ENCODE measurements at places on chromosomes 3 and 15.

- no peaks in the 10 kb centered on the region for H3K36me3 ChIP-seq
- DNase-seq = no peak
- H3K4me3 ChIP-seq = no peak overlapping the region
- no peak overlapping the region for H3K27ac ChIP-seq
Measured at GRCh38 chr15:47523681-47524475, 193.4 kb upstream of the SEMA6D start.

- DNase-seq = no peak
- no peak overlapping the region for H3K27ac ChIP-seq
- H3K36me3 ChIP-seq = peaks cover 3% of the 10 kb centered on the region
- no peaks in the 10 kb centered on the region for H3K27me3 ChIP-seq
Measured at GRCh38 chr3:85288257-85288656, 329.5 kb downstream of the CADM2 start.

DNA sequence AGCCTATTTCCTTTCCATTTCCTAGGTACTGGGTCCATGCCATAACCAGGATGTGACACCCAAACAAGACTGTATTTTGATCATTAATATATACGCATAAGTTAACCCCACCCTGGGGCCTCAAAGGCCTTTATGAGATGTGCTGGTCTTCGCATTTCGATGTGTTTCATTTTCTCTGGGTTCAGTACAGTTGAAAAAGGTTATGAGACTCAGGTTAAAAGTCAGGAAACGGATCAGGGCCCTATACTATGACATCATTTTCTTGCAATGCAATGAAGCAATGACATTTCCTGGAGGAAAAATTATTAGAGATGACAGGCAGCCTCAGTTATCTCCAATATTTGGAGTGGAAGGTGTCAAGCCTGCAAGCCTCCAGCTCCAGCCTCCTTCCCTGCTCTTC, 31.7 kb downstream of the TMEM212 start:
- no peak for DNase-seq
- H3K4me1 ChIP-seq = no peaks in the 10 kb centered on the region
- H3K27ac ChIP-seq = no peak overlapping the region
- peaks cover 52% of the 10 kb centered on the region for H3K27me3 ChIP-seq
- no peaks in the 10 kb centered on the region for H3K36me3 ChIP-seq
- H3K4me3 ChIP-seq = no peak overlapping the region

DNA sequence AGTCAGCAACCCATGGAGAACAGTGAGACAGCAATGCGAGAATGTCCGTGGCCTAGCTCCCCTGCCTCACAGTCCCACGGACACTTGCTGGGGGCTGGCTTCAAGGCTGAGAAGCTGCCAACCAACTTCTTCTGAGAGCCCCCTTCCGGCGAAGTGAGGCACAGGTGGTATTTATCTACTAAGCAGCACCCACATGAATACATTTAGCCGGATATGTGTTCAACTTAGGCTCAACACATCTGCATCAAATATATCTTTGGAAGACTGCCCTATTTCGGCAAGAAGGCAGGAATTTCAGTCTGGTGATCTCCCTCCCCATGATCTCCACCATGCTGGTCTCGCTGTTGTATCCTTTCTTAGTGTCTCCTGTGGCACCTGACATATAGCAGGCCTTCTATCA, 340.9 kb upstream of the NR2E3 start:
- no peak overlapping the region for H3K27ac ChIP-seq
- peaks cover 22% of the 10 kb centered on the region for H3K27me3 ChIP-seq
- DNase-seq = no peak

DNA sequence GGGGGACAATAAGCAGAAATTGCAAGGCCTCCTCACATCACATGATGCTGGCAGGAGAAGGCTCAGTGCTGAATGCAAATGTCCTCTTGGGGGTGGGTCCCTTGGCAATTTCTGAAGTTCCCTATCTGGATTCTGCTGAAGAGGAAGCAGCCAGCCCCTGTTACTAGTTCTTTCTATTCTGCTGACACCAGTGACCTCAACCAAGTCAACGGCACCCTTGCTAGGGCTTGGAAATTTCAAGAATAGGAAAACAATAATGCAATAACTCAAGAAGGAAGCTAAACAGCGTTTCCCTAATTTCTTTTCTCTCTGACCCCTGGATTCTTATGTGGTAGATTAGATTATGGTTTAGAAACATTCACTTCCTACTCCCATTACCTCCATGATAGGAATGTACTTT, 46.2 kb upstream of the FOXP1 start:
- no peaks in the 10 kb centered on the region for H3K36me3 ChIP-seq
- H3K4me3 ChIP-seq = no peak overlapping the region
- H3K27me3 ChIP-seq = no peaks in the 10 kb centered on the region
- no peak overlapping the region for H3K27ac ChIP-seq

DNA sequence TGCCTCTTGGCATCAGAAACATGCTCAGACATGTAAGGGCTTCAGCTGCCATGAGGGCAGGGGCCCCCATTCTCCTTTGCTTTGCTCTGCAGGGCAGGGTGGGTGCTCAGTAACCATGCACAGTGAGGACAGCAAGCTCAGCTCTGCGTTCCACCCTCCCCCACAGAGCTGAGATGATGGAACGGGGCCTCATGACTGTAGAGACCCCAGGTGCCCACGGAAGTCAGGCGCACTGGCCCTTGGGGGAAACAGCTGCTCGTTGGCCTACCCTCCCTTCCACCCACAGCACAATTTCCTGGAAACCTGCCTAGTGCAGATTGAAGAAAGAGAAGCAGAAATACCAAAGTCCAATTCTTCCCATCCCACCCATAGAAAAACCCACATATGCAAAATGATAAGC, 10.5 kb downstream of the CTXND1 start:
- DNase-seq = no peak
- H3K27ac ChIP-seq = no peak overlapping the region
- H3K36me3 ChIP-seq = no peaks in the 10 kb centered on the region
- peaks cover 7% of the 10 kb centered on the region for H3K4me1 ChIP-seq

Data from T-helper 17 cell (primary cell).